ENCODE measurements at places on chromosomes 7 and 10.

- DNase-seq: no peak
Measured at GRCh38 chr10:61130366-61130765, 186.4 kb upstream of the RHOBTB1 start.

DNA sequence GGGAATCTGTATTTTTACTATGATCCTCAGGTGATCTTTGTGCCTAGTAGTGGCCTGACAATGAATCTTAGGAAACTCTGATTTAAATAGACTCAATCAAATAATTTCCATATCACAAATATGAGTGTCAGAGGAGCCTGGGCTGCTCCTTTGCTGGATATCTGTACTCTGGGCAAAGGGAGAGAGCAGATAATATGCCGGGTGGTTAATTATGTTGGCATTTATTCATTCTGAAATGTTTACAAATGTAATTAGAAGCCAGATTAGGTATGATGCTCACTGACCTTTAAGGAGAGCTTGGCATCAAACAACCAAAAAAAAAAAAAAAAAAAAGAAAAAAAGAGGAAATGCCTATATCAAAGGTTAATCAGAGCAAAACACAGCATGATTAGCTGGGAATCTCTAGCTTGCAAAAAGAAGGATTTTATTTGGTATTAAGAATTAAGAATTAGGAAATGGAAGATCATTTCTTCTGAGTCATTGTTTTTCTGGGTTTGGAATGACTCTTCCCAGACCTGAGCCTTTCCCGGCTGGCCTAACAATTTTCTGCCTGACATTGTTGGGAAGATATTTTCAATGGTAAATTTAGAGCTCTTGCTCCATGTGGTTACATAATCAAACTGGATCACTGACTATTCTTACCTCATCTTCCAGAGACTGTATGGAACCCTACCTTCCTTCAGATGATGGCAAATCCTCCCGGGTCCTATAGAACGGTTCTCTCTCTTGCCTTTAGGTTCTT, 365.3 kb downstream of the REEP3 start:
- no peak for DNase-seq

- DNase-seq: no peak
Measured at GRCh38 chr7:43469051-43469450, 113.9 kb upstream of the STK17A start.

- DNase-seq: no peak
Measured at GRCh38 chr7:140007051-140007690, 55.6 kb downstream of the PARP12 start.

DNA sequence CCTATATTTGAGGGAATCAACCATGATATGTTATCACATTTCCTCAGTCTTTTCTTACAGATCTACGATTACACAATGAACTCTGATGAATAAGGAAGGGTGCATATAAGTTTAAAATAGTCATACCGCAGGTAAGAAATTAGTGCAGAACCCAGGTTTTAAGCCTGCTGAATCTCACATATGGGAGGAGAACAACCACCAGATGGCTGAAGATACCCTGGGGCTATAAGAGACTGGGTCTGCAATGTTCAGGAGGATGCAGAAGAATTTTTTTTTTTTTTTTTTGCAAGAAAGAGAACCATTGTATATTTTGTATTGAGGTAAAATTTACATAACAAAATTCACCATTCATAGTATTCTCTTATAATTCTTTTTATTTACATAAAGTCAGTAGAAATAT, 372.3 kb upstream of the MYO3A start:
- DNase-seq: no peak

GRCh38 chr10:7817576-7817975, 729 bp upstream of the TAF3 start:
- no peak for DNase-seq

DNA sequence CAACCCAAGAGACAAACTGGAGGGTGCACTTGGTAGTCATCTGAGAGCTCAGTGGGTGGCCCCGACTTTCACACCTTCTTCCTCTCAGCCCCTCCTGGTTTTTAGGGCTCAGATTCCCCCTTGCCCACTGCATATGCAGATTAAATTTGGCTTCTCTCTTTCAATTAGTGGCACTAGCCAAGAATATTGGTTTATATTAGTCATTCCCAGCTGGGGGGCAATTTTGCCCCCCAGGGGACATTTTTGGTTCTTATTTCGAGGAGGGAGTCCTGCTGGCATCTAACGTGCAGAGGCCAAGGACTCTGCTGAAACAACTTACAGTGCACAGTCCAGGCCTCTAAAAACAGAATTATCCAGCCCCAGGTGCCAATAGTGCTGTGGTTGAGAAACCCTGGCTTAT, 216.0 kb downstream of the RPS24 start:
- DNase-seq: no peak

DNA sequence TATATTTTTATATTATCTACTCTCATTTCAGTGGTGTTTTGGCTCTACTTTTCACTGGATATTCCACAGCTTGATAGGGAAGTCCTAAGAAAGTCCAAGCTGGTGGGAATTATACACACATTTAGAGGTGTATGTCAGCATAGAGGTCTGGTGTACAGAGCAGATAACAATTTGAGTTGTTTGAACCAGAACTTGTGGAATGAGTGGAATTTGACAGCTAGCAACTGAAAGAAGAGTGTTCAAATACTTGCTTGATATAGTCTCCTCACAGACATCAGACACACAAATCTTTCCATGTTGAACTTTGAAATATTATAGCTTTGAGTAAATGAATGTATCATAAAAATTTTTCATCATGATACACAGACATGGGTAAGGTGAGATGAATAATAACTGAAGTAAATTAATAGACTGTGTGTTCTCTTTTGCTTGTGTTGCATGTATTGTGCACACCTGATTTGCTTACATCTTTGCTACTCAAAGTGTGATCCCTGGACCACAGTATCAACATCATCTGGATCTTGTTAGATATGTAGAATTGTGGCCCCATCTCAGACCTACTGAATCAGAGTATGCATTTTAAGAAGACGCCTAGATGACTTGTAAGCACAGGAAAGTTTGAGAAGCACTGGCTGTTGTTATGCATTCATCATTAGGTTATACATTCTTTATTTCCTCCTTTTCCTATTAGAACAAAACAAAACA, 91.5 kb downstream of the ABCA13 start:
- no peak for DNase-seq

GRCh38 chr7:26508481-26508880, 216.8 kb downstream of the SNX10 start:
- no peak for DNase-seq

DNA sequence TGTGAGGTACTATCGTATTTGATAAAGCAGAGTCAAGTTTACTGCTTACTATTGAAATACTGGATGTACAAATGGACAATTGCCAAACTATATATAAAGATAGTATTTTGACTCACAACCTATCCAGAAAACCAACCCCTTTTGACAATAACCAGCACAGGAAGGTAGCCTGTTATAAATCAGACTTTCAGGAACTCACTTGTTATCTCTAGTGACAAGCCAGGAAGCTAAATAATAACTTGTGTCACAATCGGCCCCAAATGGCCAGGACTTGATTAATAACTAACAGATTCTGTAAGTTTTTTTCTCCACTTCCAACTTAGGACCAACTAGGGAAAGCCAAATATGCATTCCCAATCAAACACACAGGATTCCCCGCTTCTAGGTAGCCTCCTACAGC, 38.8 kb upstream of the SLC35G1 start:
- DNase-seq: no peak

DNA sequence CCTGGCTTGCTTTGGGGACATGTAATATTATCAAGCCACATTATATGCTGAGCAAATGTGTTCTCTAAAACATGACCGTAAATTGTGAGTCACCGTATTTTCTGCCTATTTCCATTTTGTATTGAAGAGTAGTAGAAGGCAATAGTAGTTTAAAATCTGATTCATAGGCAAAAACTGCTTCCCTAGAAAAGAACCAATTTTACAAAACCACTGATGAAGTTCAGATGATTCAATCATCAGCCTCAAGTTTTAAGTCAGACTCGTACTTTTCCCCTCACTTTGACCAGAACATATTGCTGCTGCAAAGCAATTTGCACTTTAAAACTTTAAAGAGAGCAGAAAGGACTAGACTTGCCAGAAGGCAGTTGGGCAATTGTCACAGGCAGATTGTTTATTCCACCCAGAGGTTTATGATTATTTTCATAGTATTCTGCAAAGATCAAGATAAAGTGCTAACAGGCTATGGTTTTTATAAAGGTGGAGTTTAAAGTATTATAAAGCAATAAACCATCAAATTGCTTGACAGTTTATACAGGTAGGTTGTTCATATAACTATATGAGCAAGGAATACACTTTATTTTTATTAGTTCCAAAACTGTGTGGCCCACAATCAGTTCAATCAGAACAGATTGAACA, 168.2 kb downstream of the ETV1 start:
- DNase-seq: no peak
